ENCODE measurements at places on chromosomes 5 and 9. TPM values are rescaled to one million over a fixed set of nuclear protein-coding genes. Genes with fewer than 3 reads are reported as not detected.

DNA sequence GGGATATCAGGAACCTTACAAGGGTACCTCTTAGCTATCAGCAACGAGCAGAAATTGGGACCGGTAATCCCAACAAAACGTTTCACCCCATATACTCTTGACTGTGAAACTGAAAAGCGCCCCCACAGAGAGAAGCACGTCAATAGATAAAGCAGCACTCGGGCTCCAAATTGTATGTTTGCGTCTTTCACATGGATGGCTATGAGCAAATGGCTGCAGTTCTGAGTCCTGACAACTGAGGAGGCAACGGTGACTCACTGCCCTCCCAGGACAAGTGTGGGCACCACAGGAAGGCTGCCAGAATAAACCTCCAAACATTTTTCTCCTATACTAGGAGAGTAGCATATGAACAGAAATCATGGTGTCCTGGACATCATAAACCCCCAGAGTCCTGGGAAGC, 36.6 kb downstream of the SEMA4D start:
- H3K36me3 ChIP-seq = no peaks in the 10 kb centered on the region
- H3K4me1 ChIP-seq = peaks cover 6% of the 10 kb centered on the region
- peak; percentile 83 for DNase-seq
- no peaks in the 10 kb centered on the region for H3K27me3 ChIP-seq
- no peak overlapping the region for H3K27ac ChIP-seq

DNA sequence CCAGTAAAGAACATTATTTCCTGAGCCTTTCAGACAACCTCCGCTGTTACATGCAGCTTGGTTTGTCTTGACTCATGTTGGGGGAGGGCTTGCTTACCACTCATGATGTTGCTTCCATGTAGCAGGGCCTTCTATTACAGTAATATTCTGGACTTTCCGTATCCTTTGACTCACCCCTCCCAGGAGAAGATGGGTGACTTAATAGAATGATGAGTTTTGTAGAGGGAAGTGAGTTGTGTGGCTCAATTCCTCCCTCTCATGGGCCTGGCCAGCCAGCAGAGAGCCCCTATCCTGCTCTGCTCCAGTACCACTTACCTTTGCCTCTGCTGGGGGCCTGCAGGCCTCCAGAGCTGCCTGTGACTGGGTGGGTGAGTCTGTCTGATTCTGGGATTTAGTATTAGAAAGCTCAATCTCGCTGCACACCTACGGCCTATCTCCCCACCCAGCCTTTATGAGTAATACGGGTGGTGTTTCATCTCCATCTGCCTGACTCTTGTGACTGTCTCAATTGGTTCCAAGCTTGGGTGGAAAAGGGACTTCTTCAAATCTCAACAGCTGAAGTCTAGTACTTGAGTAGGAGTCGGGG, 52.6 kb upstream of the KLF9 start:
- H3K4me1 ChIP-seq = peaks cover 6% of the 10 kb centered on the region
- no peak overlapping the region for H3K27ac ChIP-seq
- no peak overlapping the region for H3K4me3 ChIP-seq

DNA sequence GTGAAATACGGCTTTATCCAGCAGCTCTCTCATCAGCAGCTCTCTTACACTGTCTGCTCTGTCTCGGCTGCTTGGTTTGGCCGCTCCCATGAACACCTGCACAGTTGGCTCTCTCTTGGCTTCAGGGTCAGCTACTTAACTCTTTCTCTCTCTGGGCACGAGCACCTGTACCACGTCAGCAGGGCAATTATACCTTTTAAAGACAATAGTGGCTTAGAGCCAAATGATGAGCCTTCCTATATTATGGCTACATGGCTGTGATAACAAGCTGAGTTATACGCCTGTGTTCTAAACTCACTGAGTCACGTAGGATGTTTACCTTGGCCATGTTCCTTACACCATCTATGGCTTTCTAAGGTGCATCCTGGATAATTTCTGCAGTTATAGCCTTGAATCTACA, 69.2 kb upstream of the CTNND2 start:
- DNase-seq = no peak
- H3K4me1 ChIP-seq = no peaks in the 10 kb centered on the region
- no peaks in the 10 kb centered on the region for H3K36me3 ChIP-seq

DNA sequence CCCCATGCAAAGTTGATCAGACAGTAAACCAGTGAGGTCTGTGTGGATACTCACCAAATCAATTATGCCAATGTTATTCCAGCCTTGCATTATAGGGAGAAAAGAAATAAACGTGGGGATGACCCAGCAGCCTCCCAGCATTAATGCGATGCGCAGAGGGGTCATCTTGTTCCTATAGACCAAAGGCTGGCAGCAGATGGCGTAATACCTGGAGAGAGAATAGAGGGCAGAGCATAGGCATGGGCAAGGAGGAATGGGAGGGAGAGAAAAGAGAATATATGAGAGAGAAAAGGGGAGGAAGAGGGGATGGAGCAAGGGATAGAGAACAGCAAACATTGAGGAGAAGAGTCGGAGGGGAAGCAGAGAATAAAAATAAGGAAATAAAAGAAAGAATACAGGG, 131.2 kb downstream of the HTR4 start:
- no peaks in the 10 kb centered on the region for H3K27me3 ChIP-seq
- H3K4me1 ChIP-seq = no peaks in the 10 kb centered on the region
- H3K27ac ChIP-seq = no peak overlapping the region
- no peak for DNase-seq
- no peak overlapping the region for H3K4me3 ChIP-seq
- no peaks in the 10 kb centered on the region for H3K36me3 ChIP-seq

GRCh38 chr9:127392166-127392565, 4.8 kb upstream of the SLC2A8 start:
- H3K36me3 ChIP-seq = no peaks in the 10 kb centered on the region
- peaks cover 5% of the 10 kb centered on the region for H3K4me1 ChIP-seq
- peaks cover 5% of the 10 kb centered on the region for H3K27me3 ChIP-seq
- DNase-seq = no peak

- H3K27me3 ChIP-seq = peaks cover 10% of the 10 kb centered on the region
- no peaks in the 10 kb centered on the region for H3K4me1 ChIP-seq
- DNase-seq = no peak
- H3K36me3 ChIP-seq = no peaks in the 10 kb centered on the region
- H3K4me3 ChIP-seq = no peak overlapping the region
Observed at GRCh38 chr9:89543111-89543510, 45.2 kb upstream of the SEMA4D start.

- H3K36me3 ChIP-seq = no peaks in the 10 kb centered on the region
- H3K27me3 ChIP-seq = peaks cover 2% of the 10 kb centered on the region
- H3K4me3 ChIP-seq = no peak overlapping the region
- no peak for DNase-seq
- no peak overlapping the region for H3K27ac ChIP-seq
Observed at GRCh38 chr9:14542071-14542470, 151.2 kb downstream of the ZDHHC21 start.

- no peak for DNase-seq
- no peak overlapping the region for H3K4me3 ChIP-seq
- no peak overlapping the region for H3K27ac ChIP-seq
- H3K4me1 ChIP-seq = peaks cover 2% of the 10 kb centered on the region
- H3K36me3 ChIP-seq = no peaks in the 10 kb centered on the region
- H3K27me3 ChIP-seq = peaks cover 10% of the 10 kb centered on the region
Observed at GRCh38 chr5:159095866-159096242, 3.9 kb downstream of the EBF1 start.

GRCh38 chr5:107538805-107539445, 131.8 kb downstream of the EFNA5 start:
- H3K27ac ChIP-seq = no peak overlapping the region
- H3K4me3 ChIP-seq = no peak overlapping the region
- no peak for DNase-seq
- H3K4me1 ChIP-seq = peaks cover 4% of the 10 kb centered on the region

DNA sequence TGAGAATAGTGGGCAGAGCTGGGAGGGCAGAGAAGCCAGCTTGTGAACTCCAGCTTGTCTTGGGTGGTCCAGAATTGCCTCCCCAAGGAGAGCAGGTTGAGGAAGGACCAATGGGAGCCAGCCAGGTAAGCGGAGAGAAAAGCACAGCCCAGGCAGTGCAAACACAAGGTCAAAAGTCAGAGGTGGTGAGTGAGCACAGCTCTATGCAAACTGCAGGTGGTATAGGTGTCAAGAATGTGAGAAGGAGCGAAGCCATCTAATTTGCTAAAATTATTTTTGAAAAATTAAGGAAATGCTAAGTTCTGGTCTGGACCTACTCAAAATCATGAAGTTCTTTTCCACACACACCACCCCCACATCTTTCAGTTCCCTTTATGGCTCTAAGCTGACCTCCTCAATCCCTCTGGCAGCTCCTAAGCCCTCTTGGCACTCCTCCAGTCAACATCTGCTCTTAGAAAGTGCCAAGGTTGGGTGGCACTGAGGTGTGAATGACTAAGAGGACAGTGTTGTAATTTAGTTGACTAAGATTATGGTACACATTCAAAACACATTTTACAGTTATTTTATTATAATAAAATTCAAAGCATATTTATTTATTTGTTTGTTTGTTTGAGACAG, 6.6 kb upstream of the OTULINL start:
- H3K27ac ChIP-seq = no peak overlapping the region
- no peak for DNase-seq
- H3K36me3 ChIP-seq = no peaks in the 10 kb centered on the region
- no peak overlapping the region for H3K4me3 ChIP-seq

DNA sequence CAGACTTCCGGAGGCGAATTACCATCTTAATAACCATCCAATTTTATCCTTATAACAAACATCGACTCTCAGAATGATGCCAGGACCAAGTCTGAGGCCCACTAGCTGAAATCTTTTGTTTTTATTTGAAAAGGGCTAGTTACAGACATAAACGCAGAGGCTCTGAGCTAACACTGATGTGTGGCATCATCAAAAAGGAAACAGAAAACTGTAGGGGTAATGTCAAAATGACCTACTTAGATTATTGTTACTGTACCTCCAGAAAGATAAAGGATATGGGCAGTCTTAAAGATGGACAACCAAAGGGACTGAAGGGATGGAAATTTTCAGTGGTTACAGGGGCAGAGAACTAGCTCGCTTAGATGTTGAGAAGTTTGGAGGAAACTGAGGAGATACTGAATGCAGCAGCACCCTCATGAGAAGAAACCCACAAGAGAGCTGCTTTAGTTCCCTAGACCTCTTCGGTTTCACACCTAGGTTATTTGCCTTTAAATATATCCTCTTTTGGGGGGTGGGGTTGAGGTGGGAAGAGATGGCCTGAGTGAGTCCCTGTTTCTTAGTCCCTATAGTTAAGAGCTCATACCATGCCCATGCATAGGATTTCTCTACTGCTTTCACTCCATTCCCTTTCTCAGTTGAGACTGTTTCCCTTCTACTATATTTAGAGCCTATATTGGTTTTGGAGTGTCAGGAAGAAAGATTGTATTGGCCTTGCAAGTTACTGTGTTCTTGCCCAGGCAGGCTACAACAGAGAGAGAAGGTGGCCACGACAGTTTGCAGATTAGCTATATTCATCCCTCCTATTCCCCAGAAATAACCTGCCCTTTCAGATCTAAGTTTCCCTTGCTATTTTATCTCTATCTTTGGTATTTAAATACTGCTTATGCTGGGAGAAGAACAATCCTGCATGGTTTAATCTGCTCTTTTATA, 320.4 kb upstream of the EFNA5 start:
- no peaks in the 10 kb centered on the region for H3K36me3 ChIP-seq
- H3K27me3 ChIP-seq = no peaks in the 10 kb centered on the region
- H3K4me3 ChIP-seq = no peak overlapping the region
- H3K27ac ChIP-seq = no peak overlapping the region

- no peaks in the 10 kb centered on the region for H3K27me3 ChIP-seq
- peaks cover 18% of the 10 kb centered on the region for H3K4me1 ChIP-seq
- peak within 1 kb of the TSS; percentile 71 for H3K4me3 ChIP-seq
- H3K36me3 ChIP-seq = peaks cover 16% of the 10 kb centered on the region
Observed at GRCh38 chr9:127937388-127938297, at the start of gene DPM2. DPM2 (minus strand) TSS chr9:127937854; CDS start chr9:127937820, 34 bp downstream.

DNA sequence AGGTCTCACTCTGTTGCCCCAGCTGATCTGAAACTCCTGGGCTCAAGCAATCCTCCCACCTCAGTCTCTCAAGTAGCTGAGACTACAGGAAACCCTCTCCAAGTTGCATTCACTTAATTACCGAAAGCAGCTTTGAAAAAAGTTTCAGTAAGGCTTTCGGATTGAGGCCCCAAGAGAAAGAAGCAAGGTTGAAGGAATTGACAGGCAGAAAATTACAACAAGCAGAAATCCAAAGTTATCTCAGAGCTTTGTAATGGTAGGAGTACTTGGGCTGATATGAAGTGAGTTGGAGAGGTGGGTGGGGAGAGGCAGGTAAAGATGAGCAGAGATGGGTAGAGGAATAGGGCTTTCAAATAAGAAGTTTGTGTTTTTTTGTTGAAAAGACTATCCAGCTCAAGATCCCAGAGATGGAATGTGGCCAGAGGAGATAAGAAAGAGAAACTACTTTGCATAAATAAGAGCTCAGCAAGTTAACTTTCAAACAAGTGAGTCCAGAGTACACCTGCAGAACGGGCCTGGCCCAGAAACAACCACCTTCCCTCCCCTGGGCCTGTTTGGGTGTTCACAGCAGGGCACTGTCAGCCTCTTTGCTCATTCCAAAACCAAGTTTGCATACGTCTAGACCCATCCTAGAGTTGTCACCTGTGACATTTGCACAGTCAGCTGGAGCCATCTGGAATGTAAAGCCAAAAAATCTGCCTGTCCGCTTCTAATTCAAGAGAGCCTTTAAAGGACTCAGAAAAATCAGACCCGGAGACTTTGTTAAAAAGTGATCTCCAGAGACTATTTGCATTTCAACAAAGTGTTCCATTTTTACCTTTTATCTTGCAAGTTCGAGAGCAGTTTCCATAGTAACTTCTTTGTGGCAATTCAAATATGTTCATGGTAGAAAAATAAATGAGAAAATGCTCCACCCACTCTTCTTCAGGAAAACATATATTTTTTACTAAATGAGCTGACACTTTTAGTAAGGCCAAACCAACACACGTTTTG, 2.2 kb upstream of the CLINT1 start:
- no peak for DNase-seq
- no peak overlapping the region for H3K27ac ChIP-seq
- no peak overlapping the region for H3K4me3 ChIP-seq

DNA sequence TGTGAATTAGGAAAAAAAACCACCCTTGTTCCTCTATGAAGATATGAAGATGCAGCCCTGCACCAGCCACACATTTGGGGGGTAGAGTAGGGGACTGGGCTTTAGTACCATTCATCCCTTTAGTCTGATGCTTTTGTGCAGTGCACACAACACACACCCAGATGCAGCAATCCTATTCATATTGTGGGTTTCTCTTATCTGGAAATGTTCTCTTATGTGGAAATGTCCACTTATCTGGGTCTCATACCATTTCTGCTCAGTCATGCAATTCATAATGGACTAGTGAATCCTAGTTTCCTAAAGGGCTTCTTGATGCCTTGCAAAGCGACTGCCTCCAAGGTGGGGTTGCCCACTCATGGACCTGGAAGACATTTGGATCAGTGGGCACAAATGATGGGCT, 47.8 kb downstream of the C9orf152 start:
- H3K4me1 ChIP-seq = peaks cover 13% of the 10 kb centered on the region
- H3K36me3 ChIP-seq = peaks cover 41% of the 10 kb centered on the region
- no peaks in the 10 kb centered on the region for H3K27me3 ChIP-seq
- no peak overlapping the region for H3K27ac ChIP-seq
- no peak overlapping the region for H3K4me3 ChIP-seq

- H3K36me3 ChIP-seq = no peaks in the 10 kb centered on the region
- H3K27ac ChIP-seq = peak overlapping the region; percentile 54
- no peak overlapping the region for H3K4me3 ChIP-seq
- peak; percentile 93 for DNase-seq
- H3K4me1 ChIP-seq = peaks cover 11% of the 10 kb centered on the region
- no peaks in the 10 kb centered on the region for H3K27me3 ChIP-seq
Observed at GRCh38 chr5:87120518-87121303, 147.0 kb upstream of the RASA1 start.

- H3K27me3 ChIP-seq = peaks cover 25% of the 10 kb centered on the region
- no peaks in the 10 kb centered on the region for H3K4me1 ChIP-seq
- no peak for DNase-seq
- no peaks in the 10 kb centered on the region for H3K36me3 ChIP-seq
Observed at GRCh38 chr5:135881819-135882218, 13.8 kb downstream of the IL9 start.

CARTPT gene
- total RNA-seq = not detected

EHMT1 gene
- total RNA-seq = 36.1 TPM

NUTM2F gene
- not detected for total RNA-seq

RETREG1 gene
- not detected for total RNA-seq

FRMPD1 gene
- not detected for total RNA-seq

SKP2 gene
- 72.5 TPM for total RNA-seq

Measured in IMR-90 (cell line).